GM19239 (cell line): ENCODE measurements at places on chromosomes 12 and 14.

GRCh38 chr14:105447651-105448640 is 26.7 kb upstream of the CRIP2 start:
- no peak for DNase-seq

- DNase-seq: no peak
Observed at GRCh38 chr12:94609917-94610443, 40.4 kb downstream of the TMCC3 start.

DNA sequence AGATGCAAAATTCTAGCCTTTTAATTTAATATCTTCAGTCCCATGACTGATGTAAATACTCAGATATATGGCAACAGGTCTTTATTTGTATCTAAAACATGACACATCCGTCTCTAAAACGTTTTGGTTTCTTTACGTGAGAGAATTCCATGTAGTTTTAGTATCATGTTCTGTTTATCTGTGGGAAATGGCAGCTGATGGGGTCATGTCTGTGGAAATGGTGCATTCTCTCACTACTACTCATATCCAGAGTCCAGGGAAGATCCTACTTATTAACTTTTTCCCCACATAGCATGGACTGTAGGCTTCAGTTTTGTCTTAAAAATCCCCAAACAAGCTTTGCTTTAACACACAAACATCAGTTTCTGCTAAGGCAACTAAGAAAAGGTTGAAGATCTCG is 53.8 kb downstream of the SPTLC2 start:
- DNase-seq: no peak

GRCh38 chr12:84704856-84705255 is 207.7 kb downstream of the SLC6A15 start:
- DNase-seq: no peak

GRCh38 chr12:10151621-10152020 is 20.3 kb downstream of the OLR1 start:
- DNase-seq: no peak

DNA sequence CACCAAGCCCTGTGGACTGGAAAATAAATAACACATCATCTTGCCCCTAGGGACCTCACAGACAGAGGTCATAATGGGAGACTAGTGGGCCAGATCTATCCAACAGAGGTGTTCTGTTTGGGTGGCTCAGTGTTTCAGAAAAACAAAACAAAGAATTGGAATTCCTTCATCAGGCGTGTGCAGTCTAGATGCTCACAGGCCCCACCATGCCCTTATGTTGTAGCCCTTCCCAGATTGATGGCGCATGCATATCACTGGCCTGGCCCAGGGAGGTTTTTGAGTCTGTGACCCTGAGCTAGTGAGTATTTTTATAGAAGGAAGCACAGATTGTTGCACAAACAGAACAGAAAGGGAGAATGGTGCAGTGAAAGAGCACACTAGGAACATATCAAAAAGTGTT is 859.6 kb downstream of the BCL11B start:
- DNase-seq: no peak
